Activated CD4-positive, CD25-positive, alpha-beta regulatory T cell treated with anti-CD3 and anti-CD28 coated beads, Interleukin-2, amount 50 U/mL, for 24 hours (primary cell): ENCODE measurements at places on chromosomes 12 and 14.

- no peak for ATAC-seq
Observed at GRCh38 chr12:90870971-90871725, 83.8 kb downstream of the CCER1 start.

GRCh38 chr12:127280393-127281275 is 986.3 kb upstream of the TMEM132C start:
- ATAC-seq, result peak; percentile 61

- no peak for ATAC-seq
Observed at GRCh38 chr12:16086462-16086861, 175.3 kb downstream of the DERA start.

DNA sequence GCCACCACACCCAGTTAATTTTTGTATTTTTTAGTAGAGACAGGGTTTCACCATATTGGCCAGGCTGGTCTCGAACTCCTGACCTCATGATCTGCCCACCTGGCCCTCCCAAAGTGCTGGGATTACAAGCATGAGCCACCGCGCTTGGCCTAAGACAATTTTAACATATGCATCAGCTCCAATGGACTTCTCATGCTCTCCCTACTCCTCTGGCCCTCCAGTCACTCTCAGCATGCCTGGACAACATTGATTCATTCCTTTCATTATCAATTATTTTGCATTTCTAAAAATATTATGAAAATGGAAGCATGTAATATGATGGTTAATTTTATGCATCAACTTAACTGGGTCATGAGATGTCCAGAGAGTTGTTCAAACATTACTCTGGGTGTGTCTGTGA is 469.1 kb upstream of the TMEM132C start:
- no peak for ATAC-seq

- ATAC-seq, result no peak
Observed at GRCh38 chr14:100440207-100440631, 117.1 kb downstream of the SLC25A47 start.
